T follicular helper cell (primary cell): ENCODE measurements at places on chromosomes 5 and 9.

GRCh38 chr5:133287500-133287899 is 235.7 kb downstream of the HSPA4 start:
- DNase-seq = peak; percentile 34

- DNase-seq = no peak
These were observed 1.3 kb upstream of the PROP1 start for GRCh38 chr5:177997319-177997670.

- no peak for DNase-seq
These were observed 683 bp downstream of the DBN1 start for GRCh38 chr5:177472460-177473442.

- no peak for DNase-seq
These were observed 8.3 kb downstream of the TMEM250 start for GRCh38 chr9:136110082-136111061.

DNA sequence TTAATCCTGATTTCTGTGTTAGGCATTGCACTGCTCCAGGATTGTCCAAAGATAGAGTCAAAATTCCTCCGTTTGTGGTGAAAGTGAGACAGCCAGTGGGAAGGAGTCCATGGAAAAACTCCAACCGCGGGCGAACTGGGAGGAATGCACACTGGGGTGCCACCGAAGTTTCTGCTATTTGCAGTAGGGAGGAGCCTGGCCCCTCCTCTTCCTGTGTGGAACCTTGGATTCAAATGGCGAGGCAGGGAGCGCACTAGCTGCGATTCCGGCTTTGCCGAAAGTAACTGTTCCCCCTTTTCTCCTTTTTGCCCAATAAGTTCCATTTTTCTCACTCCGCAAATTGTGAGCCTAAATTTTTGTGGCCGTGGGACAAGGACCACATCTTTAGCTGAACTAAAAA is 9.3 kb downstream of the BAAT start:
- no peak for DNase-seq

DNA sequence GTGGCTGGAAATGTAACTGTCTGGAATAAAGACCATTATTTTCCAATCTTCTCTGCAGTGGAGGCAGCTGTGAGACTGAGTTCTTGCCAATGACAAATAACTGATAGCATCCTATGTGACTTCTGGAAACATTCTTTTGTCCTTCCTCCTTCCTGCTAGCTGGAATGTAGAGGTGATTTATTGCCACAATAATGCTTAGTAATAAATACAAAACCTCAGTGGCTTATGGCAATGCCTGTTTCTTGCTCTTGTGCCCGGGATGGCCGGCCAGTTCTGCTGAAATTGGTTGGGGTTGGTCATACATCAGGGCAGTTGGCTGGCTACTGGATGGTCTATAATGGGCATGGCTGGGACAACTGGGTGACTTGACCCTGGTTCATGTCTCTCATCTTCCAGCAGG is 12.2 kb upstream of the TEX48 start:
- no peak for DNase-seq

DNA sequence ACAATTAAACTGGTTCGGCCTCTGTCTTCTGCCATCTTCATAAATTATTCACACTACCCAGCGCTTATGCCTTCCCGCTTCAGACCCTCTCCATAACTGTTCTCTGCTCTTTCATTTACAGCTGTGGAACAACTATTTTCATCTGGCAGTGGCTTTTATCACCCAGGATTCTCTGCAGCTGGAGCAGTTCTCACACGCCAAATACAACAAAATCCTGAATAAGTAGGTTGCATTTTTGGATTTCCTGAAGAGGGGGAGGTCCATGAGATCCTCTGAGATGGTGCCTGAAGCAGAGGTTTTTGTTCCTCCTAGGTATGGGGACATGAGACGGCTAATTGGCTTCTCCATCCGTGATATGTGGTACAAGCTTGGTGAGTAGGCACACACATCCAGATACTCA is 28.1 kb upstream of the INSYN2B start:
- no peak for DNase-seq

DNA sequence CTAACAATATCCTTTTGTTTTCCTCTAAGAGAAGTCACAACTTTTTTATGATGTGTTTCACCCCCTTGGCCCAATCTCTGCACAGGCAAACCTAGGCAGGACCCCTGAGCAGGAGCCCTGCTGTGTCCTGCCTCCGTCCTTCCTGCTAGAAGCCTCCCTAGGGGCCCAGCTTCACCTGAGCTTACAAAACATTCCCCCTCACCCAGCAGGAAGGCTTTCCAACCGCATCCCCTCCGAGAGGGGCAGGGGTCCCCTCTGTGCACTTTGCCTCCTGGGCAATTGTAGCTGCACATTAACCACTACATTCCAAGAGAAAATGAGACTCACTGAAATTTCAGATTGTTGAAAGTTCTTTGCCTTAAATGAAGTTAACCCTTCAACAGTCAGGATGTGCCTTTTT is 176.2 kb downstream of the IRX2 start:
- no peak for DNase-seq

GRCh38 chr5:127358284-127358683 is 67.7 kb downstream of the MEGF10 start:
- DNase-seq = no peak

DNA sequence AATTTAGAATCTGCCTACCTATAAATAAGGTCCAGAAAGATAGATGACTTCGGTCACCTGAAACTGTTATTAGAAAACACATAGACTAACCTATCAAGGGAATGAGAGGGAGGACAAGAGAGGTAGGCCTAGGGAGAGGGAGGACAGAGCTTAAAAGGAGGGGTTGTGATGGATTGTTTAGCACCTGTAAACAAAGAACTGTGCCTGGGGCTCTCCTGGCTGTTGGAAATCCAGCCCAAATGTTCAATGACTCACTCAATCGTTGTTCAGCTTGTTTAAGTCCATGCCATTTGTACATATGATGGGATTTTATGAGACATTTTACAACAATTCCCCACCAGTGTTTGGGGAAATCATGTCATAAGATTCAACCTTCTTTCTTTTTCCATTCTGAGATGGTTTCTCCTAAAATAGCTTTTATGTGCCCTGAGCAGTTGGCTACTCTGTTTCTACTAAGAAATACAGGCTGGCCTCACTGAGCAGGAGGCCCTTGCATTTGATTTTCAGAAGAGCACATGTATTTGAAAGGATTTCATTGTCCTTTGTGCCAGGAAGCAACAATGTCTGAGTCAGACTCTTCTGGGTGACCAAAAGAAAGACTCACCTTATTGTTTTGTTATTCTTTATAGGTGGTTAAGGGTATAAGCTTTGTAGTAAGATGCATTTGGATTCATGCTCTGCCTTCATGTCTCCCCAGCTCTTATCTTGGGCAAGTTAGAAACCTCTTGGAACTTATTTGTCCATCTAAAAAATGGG is 48.2 kb upstream of the GPR151 start:
- DNase-seq = no peak

DNA sequence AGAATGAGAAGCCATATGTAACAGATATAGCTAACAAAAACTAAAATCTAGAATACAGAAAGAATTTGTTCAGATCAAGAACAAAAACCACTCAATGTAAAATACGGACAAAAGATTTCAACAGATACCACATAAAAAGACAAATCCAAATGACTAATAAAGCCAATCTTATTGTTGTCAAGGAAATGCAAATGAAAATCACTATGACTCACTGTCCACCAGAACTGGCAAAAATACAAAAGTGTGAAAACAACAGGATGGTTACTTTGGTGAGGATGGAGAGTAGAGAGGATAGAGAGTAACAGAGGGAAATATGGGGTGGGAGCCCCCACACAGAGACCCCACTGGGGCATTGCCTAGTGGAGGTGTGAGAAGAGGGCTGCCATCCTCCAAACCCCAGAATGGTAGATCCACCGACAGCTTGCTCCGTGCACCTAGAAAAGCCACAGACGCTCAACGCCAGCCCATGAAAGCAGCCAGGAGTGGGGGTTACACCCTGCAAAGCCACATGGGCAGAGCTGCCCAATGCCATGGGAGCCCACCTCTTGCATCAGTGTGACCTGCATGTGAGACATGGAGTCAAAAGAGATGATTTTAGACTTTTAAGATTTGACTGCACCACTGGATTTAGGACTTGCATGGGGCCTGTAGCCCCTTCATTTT is 15.2 kb upstream of the RHOBTB3 start:
- DNase-seq = no peak

GRCh38 chr5:119359737-119360413 is 4.1 kb downstream of the TNFAIP8 start:
- DNase-seq = no peak

GRCh38 chr9:137558127-137558526 is 6.4 kb downstream of the MRPL41 start:
- no peak for DNase-seq

DNA sequence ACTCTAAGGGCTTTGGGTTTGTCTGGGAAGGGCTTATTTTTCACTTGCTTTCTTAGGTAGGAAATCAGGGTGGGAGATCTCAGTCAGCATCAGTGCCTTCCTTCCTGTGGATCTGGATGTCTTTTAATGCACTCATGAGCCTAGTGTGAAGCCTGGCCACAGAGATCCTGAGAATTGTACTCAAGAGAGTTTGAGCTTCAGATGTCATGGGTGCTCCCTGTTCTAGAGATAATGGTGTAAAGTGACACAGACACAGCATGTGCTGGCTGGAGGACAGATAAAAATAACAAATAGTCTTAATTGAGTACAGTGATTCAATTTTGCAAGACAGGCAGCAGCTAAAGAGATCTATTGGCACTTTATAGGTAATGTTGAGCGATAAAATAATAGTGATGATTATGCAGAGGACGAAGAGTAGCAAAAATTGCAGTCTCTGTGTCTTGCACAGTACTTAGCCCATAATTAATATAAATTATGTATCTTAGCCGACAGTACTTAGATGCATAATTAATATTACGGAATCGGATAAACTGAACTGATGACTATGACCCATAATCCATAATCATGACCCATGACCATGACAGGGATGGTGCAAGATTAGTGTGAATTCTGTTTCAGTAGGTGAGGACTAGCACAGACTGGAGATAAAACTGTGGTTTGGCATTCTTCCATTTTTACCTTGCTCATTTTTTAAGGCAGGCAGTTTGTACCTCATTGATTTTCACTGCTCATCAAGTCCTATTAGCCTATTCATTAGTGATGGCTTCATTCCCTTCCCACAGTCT is 408.7 kb upstream of the PIK3R1 start:
- no peak for DNase-seq

GRCh38 chr5:26872337-26872736 is 166.0 kb downstream of the CDH9 start:
- no peak for DNase-seq

GRCh38 chr5:66744040-66744439 is 147.8 kb downstream of the MAST4 start:
- no peak for DNase-seq

DNA sequence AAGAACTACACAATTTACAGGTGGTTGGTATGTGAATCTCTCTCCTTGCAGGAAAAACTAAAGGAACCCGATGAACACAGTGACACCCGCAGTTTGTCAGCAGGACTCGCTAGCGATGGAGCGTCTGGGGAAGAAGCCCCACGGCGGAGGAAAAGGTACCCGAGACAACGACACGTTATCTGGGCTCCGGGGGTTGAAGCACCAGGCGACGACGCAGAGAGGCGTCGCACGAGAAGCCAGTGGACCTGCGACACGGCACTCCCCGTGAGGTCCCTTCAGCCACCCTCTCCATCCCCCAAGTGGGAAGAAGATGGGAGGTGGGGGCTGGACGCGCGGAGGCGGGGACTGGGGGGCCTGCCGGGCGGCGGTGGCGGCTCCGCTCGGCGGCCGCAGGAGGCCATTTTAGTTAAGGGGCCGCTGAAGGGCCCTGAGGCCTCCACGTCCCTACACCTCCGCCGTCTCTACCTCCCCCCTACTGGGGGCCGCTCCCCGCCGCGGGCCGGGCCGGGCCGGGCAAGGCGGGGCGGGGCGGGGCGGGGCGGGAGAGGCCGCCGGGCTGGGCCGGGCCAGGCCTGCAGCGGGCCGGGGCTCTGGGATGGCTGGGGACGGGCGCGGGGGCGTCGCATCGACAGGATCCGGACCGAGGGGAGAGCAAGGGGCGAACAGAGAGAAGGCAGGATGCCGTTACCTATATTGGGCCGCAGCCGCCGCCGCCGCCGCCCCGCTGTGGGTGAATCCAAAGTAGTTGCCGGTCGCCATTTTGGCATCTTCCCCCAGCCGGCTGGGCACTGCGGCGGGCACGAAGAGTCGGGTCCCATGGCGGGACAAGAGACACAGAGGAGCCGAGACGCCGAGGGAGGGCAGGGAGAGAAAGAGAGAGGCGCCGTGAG is 754 bp downstream of the ZFR start:
- peak; percentile 25 for DNase-seq

DNA sequence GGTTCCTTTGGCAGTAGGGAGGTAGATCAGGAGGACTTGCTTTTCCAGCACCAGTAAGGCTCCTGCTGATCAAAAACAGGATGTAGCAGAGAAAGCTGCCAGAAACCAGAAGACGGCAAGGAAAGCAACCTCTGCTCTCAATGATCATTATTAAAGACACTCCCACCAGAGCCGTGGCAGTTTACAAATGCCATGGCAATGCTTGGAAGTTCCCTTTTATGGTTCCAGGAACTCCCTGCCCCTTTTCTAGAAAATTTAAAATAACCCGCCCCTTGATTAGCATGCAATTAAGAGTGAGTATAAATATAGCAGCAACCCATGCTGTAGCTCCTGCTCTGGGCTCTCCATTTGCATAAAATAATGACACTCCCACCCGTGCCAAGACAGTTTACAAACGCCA is 16.1 kb downstream of the EQTN start:
- DNase-seq = no peak

GRCh38 chr9:103804077-103804735 is 289.9 kb upstream of the SMC2 start:
- no peak for DNase-seq

DNA sequence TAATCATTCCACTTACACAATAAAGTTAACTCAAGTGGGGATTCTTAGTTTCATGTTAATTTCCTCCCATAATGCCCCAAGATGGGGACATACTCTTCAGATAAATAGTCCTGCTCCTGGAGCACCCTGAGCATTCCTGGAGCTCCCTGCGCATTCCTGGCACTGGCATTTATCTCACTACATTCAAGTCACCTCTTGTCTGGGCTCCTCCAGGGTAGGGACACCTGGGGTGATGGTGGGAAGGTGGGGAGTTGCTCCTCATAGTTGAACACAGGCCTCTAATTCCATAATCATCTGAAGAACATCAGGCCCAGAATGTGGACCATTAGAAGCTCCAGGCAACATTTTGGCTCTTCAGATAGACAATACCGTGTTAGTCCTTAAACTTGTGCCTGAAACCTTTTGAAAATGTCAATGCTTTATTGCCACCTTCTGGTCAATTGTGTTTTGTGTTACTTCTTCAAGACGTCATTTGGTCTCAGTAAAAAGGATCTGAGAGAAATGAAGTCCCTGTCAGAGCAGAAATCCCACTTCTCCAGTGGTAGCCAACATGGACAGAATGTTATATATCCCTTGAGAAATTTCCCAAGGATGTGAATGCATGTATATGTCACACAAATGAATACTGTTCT is 14.2 kb upstream of the AGGF1 start:
- DNase-seq = no peak

- DNase-seq = no peak
These were observed 655 bp downstream of the MARVELD2 start for GRCh38 chr5:69415584-69415958.

DNA sequence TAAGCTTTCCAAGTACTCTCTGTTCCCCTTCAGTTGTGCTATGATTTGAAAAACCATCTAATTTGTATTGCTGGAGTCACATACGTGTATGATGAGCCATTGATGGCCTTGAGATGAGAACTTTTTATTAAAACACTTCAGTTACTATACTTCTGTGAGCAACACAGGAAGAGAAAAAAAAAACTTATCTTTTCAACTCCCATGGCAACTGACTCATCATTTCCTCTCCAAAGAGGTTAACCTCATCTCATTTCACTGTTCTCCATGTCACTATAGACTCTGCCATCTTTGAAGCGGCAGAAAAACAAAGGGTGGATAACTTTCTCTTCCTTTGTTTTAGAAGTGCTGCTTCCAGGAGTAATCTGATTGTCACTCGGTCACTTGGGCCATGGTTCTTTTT is 104.3 kb upstream of the PCSK1 start:
- DNase-seq = no peak
